ENCODE measurements at places on chromosomes 6 and 20. TPM values are rescaled to one million over a fixed set of nuclear protein-coding genes. Genes with fewer than 3 reads are reported as not detected.

SLC17A3 gene
- total RNA-seq: 0.17 TPM

HELZ2 gene
- 64.0 TPM for total RNA-seq

ZNF831 gene
- under 0.01 TPM for total RNA-seq

HLA-F gene
- 68.2 TPM for total RNA-seq

PTK7 gene
- total RNA-seq: 29.9 TPM

SRPK1 gene
- total RNA-seq: 68.4 TPM

SPATA2 gene
- 1.2 TPM for total RNA-seq

DCDC2 gene
- total RNA-seq: 1.0 TPM

PRRT1 gene
- not detected for total RNA-seq

GGTLC1 gene
- total RNA-seq: not detected

SMLR1 gene
- not detected for total RNA-seq

KCNK15 gene
- 0.17 TPM for total RNA-seq

RNF217 gene
- total RNA-seq: 17.5 TPM

TPMT gene
- 10.7 TPM for total RNA-seq

MYCT1 gene
- total RNA-seq: 112 TPM

ZNF337 gene
- 16.6 TPM for total RNA-seq

TP53TG5 gene
- total RNA-seq: not detected

ZBP1 gene
- total RNA-seq: not detected

LTA gene
- not detected for total RNA-seq

SLC22A2 gene
- not detected for total RNA-seq

MLIP gene
- 4.4 TPM for total RNA-seq

SPATA25 gene
- total RNA-seq: 1.0 TPM

EBF4 gene
- 1.0 TPM for total RNA-seq

UQCC2 gene
- 9.4 TPM for total RNA-seq

SIRPB2 gene
- total RNA-seq: 1.3 TPM

HLA-DOB gene
- total RNA-seq: not detected

SLC22A3 gene
- under 0.01 TPM for total RNA-seq

BHLHE23 gene
- total RNA-seq: not detected

All from dermis blood vessel endothelial cell (primary cell).